ENCODE measurements at places on chromosomes 7 and 10.

- DNase-seq, result no peak
Observed at GRCh38 chr10:44879531-44879899, 31.6 kb upstream of the TMEM72 start.

DNA sequence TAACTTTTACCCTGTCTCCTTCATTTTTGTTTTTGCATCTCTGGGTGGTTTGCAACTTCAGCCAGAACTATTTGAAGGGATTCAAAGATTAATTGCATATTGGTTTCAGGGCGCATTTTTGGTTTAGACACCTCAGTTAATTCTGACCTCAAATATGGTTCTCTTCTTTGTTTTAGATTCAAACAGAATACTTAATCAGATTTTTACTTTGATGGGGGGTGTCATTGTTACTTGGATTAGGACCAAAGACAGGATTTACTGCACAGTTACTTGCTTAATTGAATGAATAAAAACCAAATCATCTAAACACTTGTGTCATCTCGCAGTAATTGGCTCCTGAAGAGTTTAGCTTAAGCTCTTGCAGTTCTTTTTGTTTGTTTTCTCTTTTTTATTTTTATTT is 100.9 kb downstream of the PHTF2 start:
- no peak for DNase-seq

GRCh38 chr10:30857803-30858202 is 173.9 kb downstream of the ZNF438 start:
- DNase-seq, result no peak

- DNase-seq, result no peak
Observed at GRCh38 chr10:97866524-97867219, 17.0 kb downstream of the GOLGA7B start.

GRCh38 chr10:84549368-84550165 is 221.2 kb downstream of the CCSER2 start:
- no peak for DNase-seq

Measured in LNCaP clone FGC (cell line).